Hepatocyte (in vitro differentiated cells): ENCODE measurements at places on chromosomes 16 and 17.

DNA sequence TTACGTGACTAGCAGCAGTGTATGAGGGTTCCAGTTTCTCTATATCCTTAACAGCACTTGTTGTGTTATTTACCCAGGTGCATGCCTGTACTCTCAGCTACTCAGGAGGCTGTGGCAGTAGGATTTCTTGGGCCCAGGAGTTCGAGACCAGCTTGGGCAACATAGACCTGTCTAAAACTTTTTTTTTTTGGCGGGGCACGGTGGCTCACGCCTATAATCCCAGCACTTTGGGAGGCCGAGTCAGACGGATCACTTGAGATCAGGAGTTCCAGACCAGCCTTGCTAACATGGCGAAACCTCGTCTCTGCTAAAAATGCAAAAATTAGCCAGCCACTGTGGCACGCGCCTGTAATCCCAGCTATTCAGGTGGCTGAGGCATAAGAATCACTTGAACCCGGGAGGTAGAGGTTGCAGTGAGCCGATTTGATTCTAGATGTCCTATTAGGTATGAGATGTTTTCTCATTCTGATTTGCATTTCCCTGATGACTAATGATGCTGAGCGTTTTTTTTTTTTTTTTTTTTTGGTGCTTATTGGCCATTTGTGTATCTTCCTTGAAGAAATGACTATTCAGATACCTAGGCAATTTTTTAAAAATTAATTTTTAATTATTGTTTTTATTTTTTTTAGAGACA is 13.4 kb downstream of the CASC3 start:
- no peak for DNase-seq

DNA sequence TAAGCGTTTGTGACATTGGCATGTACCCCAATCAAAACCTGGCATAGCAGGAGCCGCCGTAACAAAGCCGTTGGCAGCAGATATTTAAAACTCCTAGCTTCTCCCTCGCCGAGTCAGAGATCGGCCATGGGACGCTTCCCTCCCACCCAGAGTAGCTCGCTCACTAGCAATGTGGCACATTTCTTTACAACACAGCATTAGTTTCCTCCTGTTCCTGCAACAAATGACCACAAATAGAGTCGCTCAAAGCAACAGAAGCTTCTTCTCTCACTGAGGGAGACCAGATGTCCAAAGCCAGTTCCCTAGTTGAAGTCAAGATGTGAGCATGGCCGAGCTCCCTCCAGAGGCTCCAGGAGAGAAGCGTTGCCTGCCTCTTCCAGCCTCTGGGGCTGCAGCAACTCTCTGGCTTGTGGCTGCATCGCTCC is 106.7 kb downstream of the RBFOX3 start:
- DNase-seq, result no peak

- no peak for DNase-seq
These were observed 113.5 kb downstream of the MGAT5B start for GRCh38 chr17:76981545-76982295.

GRCh38 chr16:386641-387156 is 4.9 kb upstream of the PGAP6 start:
- peak; percentile 10 for DNase-seq

DNA sequence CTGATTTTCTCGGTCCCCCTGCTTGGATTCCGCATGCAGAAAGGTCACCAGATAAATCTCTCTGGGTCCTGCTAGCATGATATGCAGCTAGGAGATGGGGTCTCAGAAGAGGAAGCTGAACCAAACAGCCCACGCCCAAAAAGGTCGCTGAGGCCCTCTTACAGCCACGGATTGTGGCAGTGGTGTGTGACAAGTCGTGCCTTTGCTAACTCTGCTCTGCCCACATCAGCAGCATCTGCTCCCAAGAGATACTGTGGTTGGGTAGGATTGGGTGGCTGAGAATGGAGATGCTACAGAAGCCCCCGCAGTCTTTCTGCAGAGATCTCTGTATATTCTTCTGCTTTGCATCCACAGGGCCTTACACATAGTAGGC is 15.2 kb upstream of the SKAP1 start:
- DNase-seq, result no peak

DNA sequence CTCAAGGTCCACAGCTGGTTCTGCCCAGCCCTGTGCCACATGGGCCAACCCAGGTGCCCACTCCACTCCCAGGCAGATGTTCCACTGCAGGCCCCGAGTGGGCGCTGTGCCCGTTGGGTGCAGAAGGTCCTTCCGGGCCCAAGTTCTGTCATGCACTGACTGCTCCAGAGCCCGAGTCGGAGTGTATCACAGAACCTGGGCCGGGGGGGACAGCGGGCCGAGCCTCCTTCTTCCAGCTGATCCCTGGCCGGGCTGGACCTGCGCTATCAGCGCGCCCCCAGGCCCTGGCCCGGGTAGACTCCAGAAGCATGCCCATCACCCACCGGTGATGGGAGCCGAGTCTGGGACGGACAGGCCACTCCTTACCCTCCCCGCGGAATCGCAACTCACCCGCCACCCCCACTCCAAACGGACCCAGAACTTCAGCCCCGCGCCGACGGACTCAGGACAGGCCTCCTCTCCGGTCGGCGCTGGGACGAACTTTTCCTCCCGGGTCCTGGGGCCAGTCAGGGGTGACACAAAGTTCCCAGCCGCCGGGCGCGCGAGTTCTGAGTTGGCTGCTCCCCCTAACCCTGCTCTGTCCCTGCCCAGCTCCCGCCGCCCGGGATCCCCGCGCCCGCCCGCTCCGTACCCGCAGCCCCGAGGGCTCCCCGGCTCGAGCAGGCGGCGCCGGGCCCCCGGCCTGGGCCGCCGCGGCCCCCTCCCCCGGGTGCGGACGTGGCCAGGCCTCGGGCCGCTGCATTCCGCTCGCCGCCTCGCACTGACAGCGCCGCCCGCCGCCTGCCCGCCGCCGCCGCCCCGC is at the start of gene COPZ2:
Gene COPZ2, minus strand, starts transcription at position 762 of the 802 bp plus-strand sequence. Its CDS starts 20 bp downstream, at position 742.
- peak; percentile 69 for DNase-seq

DNA sequence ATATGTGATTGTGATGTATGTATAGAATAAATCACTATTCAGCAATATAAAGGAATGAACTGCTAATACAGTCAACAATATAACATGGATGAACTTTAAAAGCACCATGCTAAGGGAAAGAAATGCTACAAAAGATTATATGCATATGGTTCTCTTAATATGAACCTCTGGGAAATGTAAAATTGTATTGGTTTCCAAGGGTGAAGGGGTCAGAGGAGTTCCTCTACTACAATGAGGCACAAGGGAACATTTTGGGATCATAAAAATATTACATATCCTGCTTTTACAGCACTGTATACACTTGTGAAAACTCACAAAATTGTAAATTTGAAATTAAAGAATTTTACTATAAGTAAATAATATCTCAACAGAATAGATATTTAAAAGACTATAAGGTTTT is 111.4 kb downstream of the CA10 start:
- no peak for DNase-seq

GRCh38 chr16:77450790-77451487 is 16.1 kb upstream of the ADAMTS18 start:
- DNase-seq, result peak; percentile 30
